ENCODE measurements at places on chromosomes 11 and 22.

DNA sequence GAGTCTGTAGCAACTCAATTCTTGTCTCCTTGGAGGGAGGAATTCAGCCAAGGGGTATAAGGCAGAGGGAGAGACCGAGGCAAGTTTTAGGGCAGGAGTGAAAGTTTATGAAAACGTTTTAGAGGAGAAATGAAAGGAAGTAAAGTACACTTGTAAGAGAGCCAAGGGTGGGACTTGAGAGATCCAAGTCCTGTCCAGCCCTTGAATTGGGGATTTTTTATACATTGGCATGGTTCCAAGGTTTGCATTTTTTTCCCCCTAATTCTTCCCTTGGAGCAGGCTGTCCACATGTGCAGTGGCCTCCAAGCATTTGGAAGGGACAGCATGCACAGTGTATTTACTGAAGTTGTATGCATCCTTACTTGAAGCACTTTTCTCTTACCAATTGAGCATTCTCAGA, 192.1 kb downstream of the LUZP2 start:
- DNase-seq = no peak

GRCh38 chr22:20569059-20570058, 61.9 kb downstream of the MED15 start:
- DNase-seq = no peak

DNA sequence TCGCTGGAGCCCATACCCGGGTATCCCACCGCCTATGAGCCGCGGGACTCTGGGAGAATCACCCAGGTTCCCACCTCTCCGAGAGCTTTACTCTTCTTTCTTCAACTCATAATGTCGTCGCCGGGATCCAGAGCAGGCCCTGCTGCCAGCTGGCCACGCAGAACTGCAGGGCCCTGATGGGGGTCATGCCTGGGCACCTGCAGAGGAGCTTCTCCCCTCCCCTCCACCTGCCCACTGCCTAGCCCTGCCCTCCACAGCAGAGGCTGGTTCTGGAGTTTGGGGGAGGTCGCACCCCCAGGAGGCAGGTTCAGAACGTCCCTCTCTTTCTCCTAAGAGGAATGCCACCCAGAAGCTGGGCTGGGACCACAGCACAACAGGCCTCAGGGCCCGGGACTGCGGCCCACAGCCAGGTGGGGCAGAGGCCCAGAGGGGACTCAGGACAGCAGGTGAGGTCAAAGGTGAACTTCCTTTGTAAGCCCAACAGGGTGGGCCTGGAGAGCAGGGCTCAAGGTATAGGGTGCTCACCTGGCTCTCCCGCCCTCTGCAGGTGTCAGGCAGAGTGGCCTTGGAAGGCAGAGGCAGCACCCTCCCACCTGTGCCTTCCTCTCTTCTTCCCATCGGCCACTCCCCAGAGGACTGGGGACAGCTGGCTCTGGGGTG, 1.9 kb downstream of the SLC25A45 start:
- DNase-seq = no peak

- no peak for DNase-seq
These were observed at the start of gene GSTT4 for GRCh38 chr22:24005201-24005600. GSTT4 (minus strand) TSS chr22:24005453; CDS start chr22:24005356, 97 bp downstream.

DNA sequence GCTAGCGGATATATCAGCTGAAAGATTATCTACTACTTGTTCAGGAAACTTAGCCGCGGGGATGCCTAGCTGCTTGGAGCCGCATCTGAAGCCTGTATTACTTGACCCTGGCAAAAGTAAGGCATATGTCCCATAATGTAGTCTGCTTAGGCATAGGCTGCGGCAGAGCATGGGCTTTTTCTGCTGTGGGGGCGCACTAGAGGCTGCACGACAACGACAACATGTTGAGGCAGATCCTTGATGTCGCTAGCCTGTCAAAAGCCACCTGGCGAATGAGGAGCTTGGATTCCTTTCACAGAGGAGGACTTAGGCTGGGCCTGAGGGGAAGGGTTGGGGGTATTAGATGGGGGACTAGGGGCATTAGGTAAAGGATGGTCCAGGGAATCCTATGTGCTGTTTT, 1.1 kb upstream of the OR52N2 start:
- no peak for DNase-seq

DNA sequence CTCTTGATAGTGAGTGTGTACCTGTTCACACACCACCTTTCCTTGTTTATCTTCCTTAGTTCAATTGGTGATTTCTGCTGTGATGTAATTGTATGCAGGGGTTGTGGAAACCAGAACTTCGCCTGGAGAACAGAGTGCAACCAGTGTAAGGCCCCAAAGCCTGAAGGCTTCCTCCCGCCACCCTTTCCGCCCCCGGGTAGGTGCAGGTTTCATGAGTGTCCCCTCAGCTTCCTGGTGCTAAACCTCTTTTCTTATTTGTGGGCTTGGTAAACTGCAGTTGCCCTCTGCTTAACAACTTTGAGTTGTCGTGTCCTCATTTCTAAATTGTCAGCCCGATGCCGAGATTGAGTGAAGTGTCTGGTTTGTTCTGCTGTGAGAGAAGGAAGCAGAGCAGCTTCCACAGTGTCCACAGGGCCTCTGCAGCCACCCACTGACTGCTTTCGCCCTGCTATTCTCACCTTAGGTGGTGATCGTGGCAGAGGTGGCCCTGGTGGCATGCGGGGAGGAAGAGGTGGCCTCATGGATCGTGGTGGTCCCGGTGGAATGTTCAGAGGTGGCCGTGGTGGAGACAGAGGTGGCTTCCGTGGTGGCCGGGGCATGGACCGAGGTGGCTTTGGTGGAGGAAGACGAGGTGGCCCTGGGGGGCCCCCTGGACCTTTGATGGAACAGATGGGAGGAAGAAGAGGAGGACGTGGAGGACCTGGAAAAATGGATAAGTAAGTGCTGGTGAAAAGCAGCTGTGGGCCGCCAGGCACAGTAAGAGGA, 7.1 kb upstream of the GAS2L1 start:
- DNase-seq = no peak

GRCh38 chr11:98701541-98701940, 319.2 kb upstream of the CNTN5 start:
- DNase-seq = no peak

GRCh38 chr22:18024276-18024939, at the start of gene MICAL3:
MICAL3 (minus strand) TSS chr22:18024561; CDS start chr22:17906812, 117,749 bp downstream.
- DNase-seq = peak; percentile 28

DNA sequence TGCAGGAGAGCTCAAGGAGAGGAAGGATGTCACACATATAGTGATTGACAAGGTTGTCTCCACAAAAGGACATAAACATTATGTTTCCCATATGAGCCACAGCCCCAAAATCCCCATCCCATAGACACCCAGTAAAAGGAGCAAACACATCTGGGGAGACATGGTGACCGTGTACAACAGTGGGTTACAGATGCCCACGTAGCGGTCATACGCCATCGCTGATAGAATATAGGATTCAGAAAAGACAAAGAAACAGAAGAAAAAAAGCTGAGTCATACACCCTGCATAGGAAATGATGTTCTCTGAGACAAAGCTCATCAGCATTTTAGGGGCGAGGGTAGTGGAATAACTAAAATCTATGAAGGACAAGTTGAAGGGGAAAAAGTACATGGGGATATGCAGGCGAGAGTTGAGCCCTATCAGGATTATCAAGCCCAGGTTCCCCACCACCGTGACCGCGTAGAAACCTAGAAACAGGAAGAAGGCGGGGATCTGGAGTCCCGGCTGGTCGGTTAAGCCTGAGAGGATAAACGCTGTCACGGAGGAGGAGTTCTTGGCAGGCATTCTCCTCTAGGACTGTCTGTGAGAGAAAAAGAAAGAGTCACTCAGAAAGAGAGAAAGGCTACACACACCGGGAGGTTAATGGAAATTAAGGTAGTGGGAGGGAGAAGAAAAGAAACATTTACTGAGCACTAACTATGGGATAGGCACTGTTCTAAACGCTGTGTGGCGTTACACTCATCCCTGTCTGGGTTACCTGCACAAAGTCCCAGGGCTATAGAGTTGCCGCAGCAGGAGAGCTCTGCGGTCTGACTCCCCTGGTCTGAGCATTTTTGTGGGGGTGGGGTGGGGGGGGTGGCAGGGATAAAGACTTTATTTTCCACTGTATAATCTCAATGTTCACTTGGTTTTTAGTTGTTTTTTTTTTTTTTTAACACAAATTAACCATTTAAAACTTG, 36.1 kb upstream of the OR8B8 start:
- no peak for DNase-seq

GRCh38 chr11:6568191-6568918, 35.1 kb downstream of the RRP8 start:
- no peak for DNase-seq

DNA sequence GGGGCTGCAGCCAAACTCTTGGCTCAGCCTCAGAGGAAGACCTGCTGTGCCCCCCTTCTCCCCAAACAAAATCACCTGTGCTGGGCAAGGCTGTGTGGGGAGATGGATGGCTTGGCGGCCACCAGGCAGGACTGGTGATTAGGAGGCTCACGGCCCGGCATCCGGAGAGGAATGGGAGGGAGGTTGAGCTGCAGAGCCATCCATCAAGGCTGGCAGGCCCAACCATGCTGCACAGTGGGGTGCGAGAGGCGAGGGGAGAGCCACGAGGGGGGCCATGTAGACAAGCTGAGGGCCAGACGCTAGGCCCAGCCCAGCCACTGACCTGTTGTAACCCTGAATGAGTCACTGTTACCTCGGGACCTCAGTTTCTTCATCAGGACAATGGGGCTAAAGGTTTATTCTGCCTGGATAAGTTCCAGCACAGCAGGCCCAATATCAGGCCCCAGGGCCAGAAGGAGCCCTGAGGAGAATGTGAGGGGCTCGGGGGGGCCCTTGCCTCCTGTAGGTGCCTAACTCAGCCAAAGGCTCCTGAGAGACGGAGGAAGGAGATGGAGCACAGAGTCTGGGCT, 18.2 kb downstream of the PDE2A start:
- no peak for DNase-seq

GRCh38 chr11:119021631-119022030, 3.1 kb downstream of the TRAPPC4 start:
- DNase-seq = no peak

GRCh38 chr11:60977836-60978235, 6.4 kb downstream of the CD6 start:
- DNase-seq = no peak

- no peak for DNase-seq
These were observed 54.6 kb upstream of the OR5P2 start for GRCh38 chr11:7851391-7851790.

DNA sequence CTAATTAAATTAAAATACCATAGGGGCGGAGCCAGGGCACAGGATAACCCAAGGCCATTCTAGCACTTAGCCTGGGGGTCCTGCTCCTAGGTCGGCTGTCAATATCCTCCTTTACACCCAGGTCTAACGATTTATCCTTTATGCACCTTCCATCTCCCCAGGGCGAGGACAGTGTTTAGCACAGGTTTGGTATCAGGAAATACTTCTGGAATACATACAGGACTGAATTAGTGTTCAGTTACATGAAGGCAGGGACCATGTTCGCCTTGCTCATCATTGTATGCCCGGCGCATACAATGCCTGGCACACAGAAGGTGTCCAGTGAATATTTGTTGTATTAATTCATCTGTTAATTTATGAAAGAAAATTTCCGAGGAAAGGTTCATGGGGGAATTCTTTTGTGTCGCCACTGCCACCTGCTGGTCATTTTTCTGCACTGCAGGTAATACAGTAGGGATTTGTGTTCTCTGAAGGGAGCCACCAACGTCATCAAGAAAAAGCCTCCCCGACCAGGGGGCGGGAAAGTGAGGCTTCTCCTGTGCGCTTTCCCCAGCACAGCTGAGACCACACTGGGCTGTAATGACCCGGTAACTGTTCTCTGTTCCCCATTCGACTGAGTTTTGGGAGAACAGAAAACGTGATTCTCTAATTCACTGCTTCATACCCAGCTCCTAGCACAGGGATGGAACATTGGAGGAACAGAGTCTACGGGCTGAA, 68.7 kb upstream of the ASPHD2 start:
- DNase-seq = peak; percentile 26

GRCh38 chr22:31623592-31624304, 38.3 kb downstream of the PISD start:
- DNase-seq = no peak

DNA sequence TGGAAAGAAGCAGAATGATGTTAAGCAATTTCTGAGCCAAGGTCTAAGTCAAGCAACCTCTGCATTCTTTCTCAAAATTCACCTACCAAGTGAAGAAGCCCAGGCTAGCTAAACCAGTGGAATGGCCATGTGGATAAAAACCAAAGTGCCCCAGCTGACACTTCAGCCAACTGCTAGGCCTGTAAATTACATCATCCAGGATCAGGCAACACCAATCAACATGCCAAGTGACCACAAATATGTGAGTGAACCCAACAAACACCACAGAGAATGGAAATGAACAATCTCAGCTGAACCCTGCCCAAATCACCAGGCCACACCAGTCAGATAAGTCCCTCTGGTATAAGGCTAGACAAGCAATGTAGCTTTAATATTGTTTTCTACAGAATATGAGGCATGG, 25.1 kb upstream of the FJX1 start:
- no peak for DNase-seq

DNA sequence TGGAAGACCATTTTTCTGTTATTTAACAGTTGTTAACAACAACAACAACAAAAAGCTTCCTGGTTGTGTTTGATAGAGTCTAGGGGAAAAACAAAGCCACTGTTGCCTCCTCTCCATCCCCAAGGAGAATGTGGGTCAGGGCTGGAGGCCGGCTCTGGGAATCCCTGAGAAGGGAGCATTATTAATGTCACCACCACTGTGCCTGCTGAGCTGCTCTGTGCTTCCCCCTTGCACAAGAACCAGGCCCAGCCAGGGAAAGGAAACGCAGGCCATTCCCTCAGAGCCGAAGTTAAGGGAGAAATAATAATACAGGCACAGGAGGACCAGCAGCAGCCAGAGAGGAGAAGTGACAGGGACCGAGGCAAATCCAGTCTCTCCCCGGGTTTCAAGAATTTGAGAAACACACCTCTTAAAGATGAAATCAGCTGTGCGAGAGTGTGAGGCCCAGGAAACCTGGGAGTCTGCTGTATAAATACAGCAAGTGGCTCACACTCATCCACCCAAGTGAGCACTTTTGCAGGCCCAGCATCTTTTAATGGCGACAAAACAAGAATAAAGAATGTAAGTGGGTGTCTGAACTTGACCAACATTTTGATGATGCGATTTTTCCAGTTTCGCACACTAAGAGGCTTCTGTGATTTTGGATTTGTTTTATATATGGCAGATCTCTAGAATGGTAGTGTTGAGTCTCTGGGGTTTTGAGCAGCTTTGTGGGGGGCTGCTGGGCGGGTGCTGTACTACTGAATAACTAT, 539.2 kb downstream of the NTM start:
- no peak for DNase-seq

DNA sequence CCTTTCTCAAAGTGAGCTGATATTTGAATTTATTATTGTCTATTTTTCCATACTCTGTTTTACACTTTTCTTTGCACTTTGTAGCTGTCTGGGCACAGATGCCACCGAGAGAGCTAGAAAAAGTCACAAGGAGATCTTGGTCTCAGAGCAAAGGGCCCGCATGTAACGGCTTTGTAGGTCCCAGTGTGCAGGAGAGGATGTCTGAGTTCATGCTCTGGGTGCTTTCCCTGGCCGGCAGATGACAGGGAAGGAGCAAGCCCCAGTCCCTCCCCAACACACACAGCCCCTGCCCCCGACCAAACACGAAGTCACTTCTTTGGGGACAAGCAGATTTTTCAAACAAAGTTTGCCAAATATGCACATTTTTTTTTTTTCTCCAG, 55.8 kb downstream of the SMIM38 start:
- DNase-seq = no peak

GRCh38 chr11:117829369-117829725, 4.8 kb upstream of the FXYD2 start:
- no peak for DNase-seq

All from stimulated activated CD8-positive, alpha-beta memory T cell treated with anti-CD3 and anti-CD28 coated beads, Interleukin-15, amount 100 ng/mL, for 24 hours (primary cell).